Liver (tissue), 10 donors: ENCODE measurements at places on chromosomes 5 and 9.

GRCh38 chr5:10936081-10936855 is 175.2 kb upstream of the DAP start:
- no peak for DNase-seq
- no peaks in the 10 kb centered on the region for H3K4me1 ChIP-seq
- H3K36me3 ChIP-seq = no peaks in the 10 kb centered on the region
- H3K27me3 ChIP-seq = no peaks in the 10 kb centered on the region

DNA sequence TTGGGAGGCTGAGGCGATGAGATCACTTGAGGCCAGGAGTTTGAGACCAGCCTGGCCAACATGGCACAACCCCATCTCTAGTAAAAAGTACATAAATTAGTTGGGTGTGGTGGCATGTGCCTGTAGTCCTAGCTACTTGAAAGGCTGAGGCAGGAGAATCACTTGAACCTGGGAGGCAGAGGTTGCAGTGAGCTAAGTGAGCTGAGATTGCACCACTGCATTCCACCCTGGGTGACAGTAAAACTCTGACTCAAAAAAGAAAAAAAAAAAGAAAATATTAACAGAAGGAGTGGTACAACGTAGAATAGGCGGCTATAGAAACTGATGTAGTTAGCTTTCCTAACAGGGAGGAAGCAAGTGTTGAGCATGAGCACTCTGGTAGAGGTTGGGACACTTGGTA is 59.9 kb downstream of the PBX3 start:
- H3K27me3 ChIP-seq = no peaks in the 10 kb centered on the region
- H3K4me1 ChIP-seq = no peaks in the 10 kb centered on the region
- H3K4me3 ChIP-seq = no peak overlapping the region
- no peaks in the 10 kb centered on the region for H3K36me3 ChIP-seq
- DNase-seq = no peak
- no peak overlapping the region for H3K27ac ChIP-seq

DNA sequence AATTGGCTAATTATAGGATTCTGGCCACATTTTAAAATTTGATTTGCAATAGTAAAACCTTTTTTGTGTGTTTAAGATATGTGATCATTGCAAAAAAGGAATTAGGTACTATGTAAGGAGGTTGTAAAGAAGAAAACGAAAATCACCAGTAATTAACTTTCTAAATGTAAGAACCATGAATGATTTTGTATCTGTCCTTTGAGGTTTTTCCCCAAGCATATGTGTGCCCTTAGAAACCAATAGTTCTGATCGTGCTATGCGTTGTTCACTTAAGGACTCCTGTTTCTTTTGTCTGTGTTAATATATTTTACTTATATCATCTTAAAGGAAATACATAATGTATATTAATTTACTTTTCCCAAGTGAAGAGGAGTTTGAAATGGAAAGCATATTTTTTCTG is 410.2 kb downstream of the PSAT1 start:
- no peak overlapping the region for H3K27ac ChIP-seq
- no peak overlapping the region for H3K4me3 ChIP-seq
- H3K36me3 ChIP-seq = no peaks in the 10 kb centered on the region
- no peaks in the 10 kb centered on the region for H3K27me3 ChIP-seq

DNA sequence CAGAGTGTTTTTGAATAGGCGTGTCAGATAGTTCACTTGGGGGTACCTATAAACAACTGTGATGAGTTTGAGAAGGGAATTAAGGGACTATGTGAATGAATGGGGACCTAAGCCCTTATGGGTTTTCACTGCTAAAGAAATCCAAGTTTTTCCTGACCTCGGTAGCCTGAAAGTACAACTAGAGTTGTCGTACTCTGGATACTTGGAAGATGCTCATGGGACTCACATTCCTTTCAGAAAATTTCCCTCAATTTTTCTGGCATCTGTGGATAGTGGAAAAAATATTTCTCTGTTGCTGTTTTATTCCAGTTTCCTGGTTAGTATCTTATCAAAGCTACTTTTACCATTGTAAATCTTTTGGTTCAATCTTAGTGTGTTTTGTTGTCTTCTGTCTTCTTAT is 1112.3 kb upstream of the SEMA6A start:
- no peaks in the 10 kb centered on the region for H3K4me1 ChIP-seq
- H3K36me3 ChIP-seq = no peaks in the 10 kb centered on the region

DNA sequence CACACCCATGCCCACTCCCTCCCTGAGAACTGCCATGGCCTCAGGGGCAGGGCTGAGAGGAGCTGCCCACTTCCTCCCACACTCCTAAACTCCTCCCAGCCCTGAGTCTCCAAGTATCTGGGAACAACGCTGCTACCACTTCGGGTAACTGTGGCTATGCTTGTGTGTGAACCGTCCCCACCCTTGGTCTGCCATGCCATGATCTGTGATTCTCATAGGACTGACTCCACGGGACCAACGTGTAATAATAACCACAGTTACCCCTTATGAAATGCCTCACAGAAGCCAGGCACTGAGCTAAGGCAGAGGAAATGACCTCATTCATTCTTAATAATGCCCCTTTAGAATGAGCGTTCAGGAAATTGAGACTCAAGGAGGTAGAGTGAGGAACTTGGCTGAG is 103.9 kb upstream of the SMIM23 start:
- no peak overlapping the region for H3K4me3 ChIP-seq
- no peaks in the 10 kb centered on the region for H3K27me3 ChIP-seq
- no peaks in the 10 kb centered on the region for H3K4me1 ChIP-seq
- no peak overlapping the region for H3K27ac ChIP-seq

DNA sequence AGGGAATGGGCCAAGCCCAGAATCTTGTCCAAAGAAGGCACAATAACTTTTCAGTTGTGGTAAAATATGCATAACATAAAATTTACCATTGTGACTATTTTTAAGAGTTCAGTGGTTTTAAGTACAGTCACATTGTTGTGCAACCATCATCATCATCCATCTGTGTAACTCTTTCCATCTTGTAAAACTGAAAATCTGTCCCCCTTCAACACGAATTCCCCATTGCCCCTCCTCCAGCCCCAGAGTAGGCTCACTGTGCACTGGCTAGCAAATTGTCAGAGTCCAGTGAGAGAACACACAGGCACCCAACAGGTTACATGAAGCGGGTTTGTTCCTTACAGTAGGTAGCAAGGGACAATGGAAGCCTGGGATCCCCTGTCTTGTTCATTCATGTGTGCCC is 13.7 kb downstream of the BARX1 start:
- peaks cover 17% of the 10 kb centered on the region for H3K27me3 ChIP-seq
- DNase-seq = no peak
- no peaks in the 10 kb centered on the region for H3K36me3 ChIP-seq
- H3K4me3 ChIP-seq = no peak overlapping the region
- H3K4me1 ChIP-seq = peaks cover 9% of the 10 kb centered on the region

- H3K27me3 ChIP-seq = no peaks in the 10 kb centered on the region
- H3K4me1 ChIP-seq = no peaks in the 10 kb centered on the region
- peaks cover 11% of the 10 kb centered on the region for H3K36me3 ChIP-seq
- DNase-seq = no peak
- no peak overlapping the region for H3K27ac ChIP-seq
Measured at GRCh38 chr5:62395210-62395950, 8.3 kb downstream of the DIMT1 start.
